Activated CD8-positive, alpha-beta memory T cell treated with anti-CD3 and anti-CD28 coated beads for 1 hour (primary cell): ENCODE measurements at places on chromosomes 2 and 18.

- DNase-seq: no peak
Observed at GRCh38 chr2:102018823-102019445, 27.2 kb downstream of the IL1R2 start.

GRCh38 chr2:46270384-46270783 lies 26.8 kb upstream of the EPAS1 start:
- no peak for DNase-seq

DNA sequence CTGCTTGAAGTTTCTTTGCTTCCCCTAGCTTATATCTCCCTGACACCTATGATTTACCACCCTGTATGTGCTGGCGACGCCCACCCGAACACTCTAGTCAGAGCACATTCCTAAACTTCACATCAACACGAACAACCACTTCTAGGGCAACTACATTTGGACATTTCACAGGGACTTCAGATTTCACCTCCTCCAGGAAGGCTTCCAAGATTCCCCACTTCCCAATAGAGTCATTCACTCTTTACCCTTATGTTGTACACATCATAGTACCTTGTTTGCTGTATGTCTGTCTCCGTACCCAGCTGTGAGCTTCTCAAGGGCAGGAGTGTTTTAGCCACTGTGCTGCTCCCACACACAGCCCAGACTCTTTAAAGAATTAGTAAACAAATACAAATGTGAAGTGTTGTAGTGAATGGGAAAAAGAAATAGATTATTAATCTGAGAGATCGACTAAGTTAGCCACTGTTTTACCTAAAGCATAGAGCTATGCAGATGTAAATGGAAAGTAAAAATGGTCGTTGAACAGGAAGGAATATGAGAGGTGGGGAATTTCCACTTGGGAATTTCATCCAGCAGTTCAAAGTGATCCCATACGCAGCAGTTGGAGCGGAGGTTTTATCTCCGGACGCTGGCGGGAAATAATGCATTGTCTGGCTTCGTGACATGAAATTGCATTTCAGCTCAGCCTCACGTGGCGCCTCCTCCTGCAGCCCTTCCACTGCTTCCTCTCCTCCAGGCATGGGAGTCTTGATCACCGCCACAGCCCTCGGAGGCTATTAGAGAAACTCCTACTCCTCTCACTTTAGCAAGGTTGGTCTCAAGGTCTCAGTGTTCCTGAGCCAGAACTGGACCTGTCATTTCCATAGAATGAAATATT lies 233.4 kb upstream of the COPS8 start:
- no peak for DNase-seq

GRCh38 chr2:159051133-159051532 lies 82.7 kb downstream of the TANC1 start:
- DNase-seq: no peak

GRCh38 chr2:227115761-227116160 lies 48.2 kb downstream of the COL4A4 start:
- no peak for DNase-seq
